ENCODE measurements at places on chromosomes 2 and 18. TPM values are rescaled to one million over a fixed set of nuclear protein-coding genes. Genes with fewer than 3 reads are reported as not detected.

SCN3A gene
- not detected for total RNA-seq

TRPM8 gene
- total RNA-seq: 0.39 TPM

COL5A2 gene
- total RNA-seq: 2.3 TPM

SERPINB11 gene
- not detected for total RNA-seq

ZEB2 gene
- total RNA-seq: 0.81 TPM

TCF4 gene
- 0.42 TPM for total RNA-seq

ADD2 gene
- total RNA-seq: 0.15 TPM

CCDC150 gene
- 29.2 TPM for total RNA-seq

LOXL3 gene
- 4.1 TPM for total RNA-seq

REG1B gene
- total RNA-seq: 4.2 TPM

CFAP53 gene
- total RNA-seq: 1.1 TPM

B3GNT2 gene
- 21.5 TPM for total RNA-seq

CPO gene
- 0.32 TPM for total RNA-seq

- DNase-seq: no peak
- H3K4me1 ChIP-seq: no peaks in the 10 kb centered on the region
- H3K27me3 ChIP-seq: 0 out of 2 replicates have a peak, but pooled peaks cover 6% of the 10 kb centered on the region
These were observed 58.5 kb upstream of the PARD3B start for GRCh38 chr2:204486805-204487204.

- no peak overlapping the region for H3K27ac ChIP-seq
- H3K27me3 ChIP-seq: peaks cover 3% of the 10 kb centered on the region
- no peak for DNase-seq
- H3K4me3 ChIP-seq: no peak overlapping the region
These were observed 25.0 kb downstream of the DNER start for GRCh38 chr2:229689307-229689839.

- peaks cover 5% of the 10 kb centered on the region for H3K36me3 ChIP-seq
- H3K4me3 ChIP-seq: peak overlapping the region; percentile 49
- peaks cover 13% of the 10 kb centered on the region for H3K4me1 ChIP-seq
- H3K27me3 ChIP-seq: no peaks in the 10 kb centered on the region
- no peak overlapping the region for H3K27ac ChIP-seq
- peak; percentile 41 for DNase-seq
These were observed 1.2 kb upstream of the HES6 start for GRCh38 chr2:238240757-238241711.

GRCh38 chr2:20016346-20016745 lies 3.9 kb upstream of the MATN3 start:
- DNase-seq: no peak
- H3K27ac ChIP-seq: no peak overlapping the region
- H3K4me3 ChIP-seq: no peak overlapping the region
- no peaks in the 10 kb centered on the region for H3K4me1 ChIP-seq

GRCh38 chr2:117835990-117836760 lies 21.7 kb downstream of the DDX18 start:
- no peak for DNase-seq
- no peaks in the 10 kb centered on the region for H3K27me3 ChIP-seq
- no peaks in the 10 kb centered on the region for H3K4me1 ChIP-seq
- H3K4me3 ChIP-seq: no peak overlapping the region
- H3K27ac ChIP-seq: no peak overlapping the region

DNA sequence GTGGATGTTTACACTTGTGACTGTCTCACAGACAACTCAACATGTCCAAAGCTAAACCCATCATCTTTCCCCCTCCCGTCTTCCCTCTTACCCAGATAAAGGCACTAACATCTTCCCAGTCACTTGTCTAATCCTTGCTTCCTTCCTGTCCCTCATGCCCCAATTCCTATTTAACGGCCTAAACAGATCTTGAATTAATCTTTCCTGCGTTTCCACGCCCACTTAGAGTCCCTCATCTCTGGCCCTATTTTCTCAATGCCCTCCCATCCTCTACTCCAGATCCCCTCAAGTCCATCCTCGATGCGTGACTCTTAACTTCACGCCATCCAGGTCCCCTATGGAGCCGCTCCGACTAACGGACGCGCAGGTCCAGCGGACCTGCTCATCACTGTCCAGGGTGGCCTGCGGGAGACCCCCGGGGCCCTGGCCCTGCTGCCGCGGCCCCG lies 682 bp upstream of the SCLY start:
- DNase-seq: no peak
- H3K4me1 ChIP-seq: peaks cover 22% of the 10 kb centered on the region
- H3K27me3 ChIP-seq: no peaks in the 10 kb centered on the region
- H3K36me3 ChIP-seq: peaks cover 6% of the 10 kb centered on the region

GRCh38 chr18:10899481-10899880 lies 249.9 kb downstream of the PIEZO2 start:
- no peaks in the 10 kb centered on the region for H3K36me3 ChIP-seq
- no peaks in the 10 kb centered on the region for H3K27me3 ChIP-seq

DNA sequence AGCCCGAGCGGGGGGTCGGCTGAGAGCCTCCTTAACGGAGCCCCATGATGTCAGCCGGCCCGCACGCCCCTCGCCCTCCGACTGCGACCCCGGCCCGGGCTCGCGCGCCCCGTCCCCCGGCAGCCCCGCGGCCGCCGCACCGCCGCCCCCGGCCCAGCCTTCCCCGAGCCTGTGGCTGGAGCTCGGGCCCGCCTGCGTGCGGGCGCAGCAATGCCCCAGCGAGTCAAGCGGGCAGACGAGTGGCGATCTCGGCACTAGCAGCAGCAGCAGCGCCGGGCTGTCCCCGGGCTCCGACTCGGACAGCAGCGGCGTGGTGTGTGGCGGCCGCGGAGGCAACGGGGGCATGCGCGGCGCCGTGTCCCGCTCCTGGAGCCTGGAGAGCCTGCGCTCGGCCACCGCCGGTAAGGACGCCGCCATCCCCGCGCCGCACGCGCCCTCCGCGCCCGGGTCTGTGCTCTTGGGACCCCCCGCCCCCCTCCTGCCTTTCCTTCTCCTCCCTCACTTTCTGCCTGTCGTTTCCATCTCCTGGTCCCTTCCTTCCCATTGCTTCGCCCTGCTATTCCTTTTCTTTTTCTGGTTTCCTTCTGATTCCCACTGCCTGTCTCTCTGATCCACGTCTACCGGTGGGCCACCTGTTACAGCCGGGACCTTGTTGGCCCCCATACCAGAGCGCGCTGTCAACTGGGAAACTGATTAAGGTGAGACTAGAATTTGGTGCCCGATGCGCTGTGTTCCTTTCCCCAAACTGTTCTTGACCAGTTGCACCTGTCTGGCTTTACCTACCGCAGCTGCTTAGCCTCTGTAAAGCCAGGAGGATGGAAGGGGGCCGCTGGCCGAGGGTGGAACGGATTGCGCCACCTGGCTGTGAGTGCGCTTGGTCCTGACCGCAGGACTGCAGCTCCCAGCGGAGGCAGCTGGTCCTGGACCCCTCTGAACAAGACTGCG lies 127.4 kb downstream of the ARHGEF4 start:
- H3K27ac ChIP-seq: no peak overlapping the region
- H3K27me3 ChIP-seq: no peaks in the 10 kb centered on the region
- no peak for DNase-seq
- H3K4me1 ChIP-seq: no peaks in the 10 kb centered on the region

DNA sequence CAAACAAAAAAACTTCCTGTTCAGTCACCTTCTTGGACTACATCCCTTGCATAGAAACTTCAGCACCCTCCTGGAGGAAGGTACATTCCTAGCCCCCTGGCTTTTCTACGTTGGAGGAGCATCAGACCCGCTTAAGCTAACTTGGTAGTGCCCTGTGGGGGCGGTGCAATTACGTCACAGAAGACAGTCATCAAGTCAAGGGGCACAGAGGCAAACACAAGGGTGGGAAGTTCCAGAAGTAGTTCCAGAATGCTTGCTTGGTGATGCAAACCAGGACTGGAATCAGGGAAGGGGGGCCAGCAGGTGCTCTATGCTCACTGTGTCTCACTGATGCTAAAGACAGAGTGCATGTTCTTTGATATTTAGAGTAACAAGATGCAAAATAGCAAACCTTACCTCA lies 15.2 kb upstream of the AGFG1 start:
- H3K36me3 ChIP-seq: no peaks in the 10 kb centered on the region
- no peaks in the 10 kb centered on the region for H3K27me3 ChIP-seq
- H3K27ac ChIP-seq: no peak overlapping the region
- H3K4me3 ChIP-seq: no peak overlapping the region
- H3K4me1 ChIP-seq: no peaks in the 10 kb centered on the region
- no peak for DNase-seq

GRCh38 chr2:141439524-141439923 lies 691.3 kb downstream of the LRP1B start:
- no peak for DNase-seq
- no peaks in the 10 kb centered on the region for H3K36me3 ChIP-seq
- no peak overlapping the region for H3K27ac ChIP-seq
- no peaks in the 10 kb centered on the region for H3K27me3 ChIP-seq
- no peaks in the 10 kb centered on the region for H3K4me1 ChIP-seq

DNA sequence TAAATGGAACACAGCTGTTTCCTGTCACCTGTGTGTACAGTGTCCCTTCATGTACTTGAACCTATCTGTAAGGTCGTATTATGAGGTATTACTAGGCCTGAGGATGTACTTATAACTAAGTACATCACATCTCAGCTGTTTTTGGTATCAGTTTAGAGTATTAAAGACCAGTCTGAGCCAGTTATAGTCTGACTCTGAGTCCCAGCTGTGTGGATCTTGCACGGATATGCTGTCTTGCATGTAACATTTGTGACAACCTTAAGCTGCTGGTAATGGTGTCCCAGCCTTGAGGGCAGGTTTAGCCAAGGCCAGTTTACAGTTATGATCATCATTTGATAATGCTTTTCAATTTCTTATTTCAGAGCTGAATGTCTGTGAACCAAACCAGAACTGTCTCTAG lies 496.3 kb downstream of the SLC4A3 start:
- no peak for DNase-seq
- no peaks in the 10 kb centered on the region for H3K4me1 ChIP-seq
- H3K27ac ChIP-seq: no peak overlapping the region

GRCh38 chr2:64639691-64640090 lies 14.0 kb downstream of the SERTAD2 start:
- no peak overlapping the region for H3K4me3 ChIP-seq
- DNase-seq: no peak
- H3K4me1 ChIP-seq: peaks cover 69% of the 10 kb centered on the region
- H3K27ac ChIP-seq: no peak overlapping the region
- peaks cover 12% of the 10 kb centered on the region for H3K36me3 ChIP-seq

GRCh38 chr2:51291762-51292551 lies 260.0 kb upstream of the NRXN1 start:
- no peaks in the 10 kb centered on the region for H3K4me1 ChIP-seq
- DNase-seq: no peak
- H3K36me3 ChIP-seq: no peaks in the 10 kb centered on the region

DNA sequence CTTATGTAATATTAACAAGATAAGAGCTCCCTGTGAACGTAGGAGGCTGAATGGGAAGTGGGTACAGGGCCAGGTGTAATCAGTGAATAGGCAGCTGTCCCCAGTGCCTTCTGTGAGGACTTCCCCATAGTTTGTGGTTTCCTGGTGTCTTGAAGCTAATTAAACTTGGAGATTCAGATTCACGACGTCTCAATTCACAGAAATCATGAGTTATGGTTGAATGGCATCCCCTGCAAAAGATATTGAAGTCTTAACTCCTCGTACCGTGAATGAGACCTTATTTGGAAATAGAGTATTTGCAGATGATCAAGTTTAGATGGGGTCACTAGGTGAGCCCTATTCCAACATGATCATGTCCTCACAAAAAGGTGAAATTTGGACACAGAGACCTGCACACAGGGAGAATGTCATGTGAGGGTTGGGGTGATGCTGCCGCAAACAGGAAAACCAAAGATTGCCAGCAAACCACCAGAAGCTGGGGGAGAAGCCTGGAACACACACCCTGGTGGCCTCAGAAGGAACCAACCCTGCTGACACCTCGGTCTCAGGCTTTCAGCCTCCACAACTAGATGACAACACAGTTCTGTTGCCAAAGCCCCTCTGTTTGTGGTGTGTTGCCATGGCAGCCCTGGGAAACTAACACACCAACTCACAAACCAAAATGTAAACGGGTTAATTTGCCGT lies 13.2 kb downstream of the ARL4C start:
- no peak overlapping the region for H3K4me3 ChIP-seq
- H3K36me3 ChIP-seq: no peaks in the 10 kb centered on the region
- DNase-seq: no peak
- H3K27me3 ChIP-seq: no peaks in the 10 kb centered on the region
- H3K4me1 ChIP-seq: no peaks in the 10 kb centered on the region

DNA sequence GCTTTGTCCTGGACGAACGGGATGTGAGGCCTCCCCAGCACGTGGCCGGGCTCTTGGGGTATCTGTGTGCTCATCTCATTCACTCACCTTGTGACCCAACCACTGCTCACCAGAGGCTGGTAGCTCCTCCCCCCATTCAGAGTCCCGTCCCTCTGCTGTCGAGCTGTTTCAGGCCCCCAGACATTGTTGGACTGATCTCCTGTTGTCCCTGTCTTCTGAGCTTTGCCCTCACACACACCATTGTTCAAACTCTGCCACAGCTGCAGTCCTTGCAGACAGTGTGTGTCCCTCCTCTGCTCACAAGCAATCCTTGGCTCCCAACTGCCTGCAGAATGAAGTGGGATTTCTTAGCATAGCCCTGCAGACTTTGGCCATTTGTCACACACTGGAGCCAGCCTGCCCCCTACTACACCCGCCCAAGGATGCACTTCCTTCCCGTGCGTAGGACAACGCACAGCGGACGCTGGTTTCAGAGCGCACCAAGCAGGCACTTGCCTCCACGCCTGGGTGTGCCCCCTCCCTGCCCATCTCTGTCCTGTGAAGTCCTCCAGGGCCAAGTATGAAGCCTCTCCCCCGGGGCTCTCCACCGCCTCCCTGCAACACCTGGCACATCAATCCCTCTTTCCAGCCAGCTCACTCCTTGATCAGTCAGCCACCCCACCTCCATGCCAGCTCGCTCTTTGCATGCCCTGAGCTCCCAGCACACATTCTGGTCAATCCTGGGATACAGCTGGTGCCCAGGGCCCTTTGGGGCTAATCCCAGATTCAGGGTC lies 16.5 kb upstream of the PRLH start:
- no peak overlapping the region for H3K4me3 ChIP-seq
- H3K27ac ChIP-seq: no peak overlapping the region
- no peak for DNase-seq
- H3K36me3 ChIP-seq: peaks cover 54% of the 10 kb centered on the region
- no peaks in the 10 kb centered on the region for H3K4me1 ChIP-seq

DNA sequence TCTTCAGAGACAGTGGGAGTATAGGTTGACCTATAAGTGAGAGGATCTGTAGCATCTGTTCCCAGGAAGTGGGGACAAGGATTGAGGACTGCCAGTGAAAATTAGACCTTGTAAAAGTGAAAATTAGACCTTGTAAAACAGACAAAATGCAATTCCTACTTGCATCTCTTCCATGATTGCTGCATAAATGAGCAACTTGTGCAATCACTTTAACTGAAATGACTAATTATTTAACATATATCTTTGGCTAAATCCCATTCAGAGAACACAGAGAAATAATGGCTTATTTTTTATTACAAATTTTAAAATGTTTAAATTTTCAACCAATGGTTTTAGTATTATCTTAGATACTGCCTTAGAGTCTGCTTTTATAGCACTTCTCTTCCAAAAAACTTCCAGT lies 67.2 kb upstream of the NABP1 start:
- H3K4me1 ChIP-seq: no peaks in the 10 kb centered on the region
- no peak overlapping the region for H3K27ac ChIP-seq
- no peaks in the 10 kb centered on the region for H3K27me3 ChIP-seq
- H3K4me3 ChIP-seq: no peak overlapping the region

Measured in HCT116 (cell line).